Ammon's horn (tissue), 1 donor: ENCODE measurements at places on chromosomes 4 and X.

DNA sequence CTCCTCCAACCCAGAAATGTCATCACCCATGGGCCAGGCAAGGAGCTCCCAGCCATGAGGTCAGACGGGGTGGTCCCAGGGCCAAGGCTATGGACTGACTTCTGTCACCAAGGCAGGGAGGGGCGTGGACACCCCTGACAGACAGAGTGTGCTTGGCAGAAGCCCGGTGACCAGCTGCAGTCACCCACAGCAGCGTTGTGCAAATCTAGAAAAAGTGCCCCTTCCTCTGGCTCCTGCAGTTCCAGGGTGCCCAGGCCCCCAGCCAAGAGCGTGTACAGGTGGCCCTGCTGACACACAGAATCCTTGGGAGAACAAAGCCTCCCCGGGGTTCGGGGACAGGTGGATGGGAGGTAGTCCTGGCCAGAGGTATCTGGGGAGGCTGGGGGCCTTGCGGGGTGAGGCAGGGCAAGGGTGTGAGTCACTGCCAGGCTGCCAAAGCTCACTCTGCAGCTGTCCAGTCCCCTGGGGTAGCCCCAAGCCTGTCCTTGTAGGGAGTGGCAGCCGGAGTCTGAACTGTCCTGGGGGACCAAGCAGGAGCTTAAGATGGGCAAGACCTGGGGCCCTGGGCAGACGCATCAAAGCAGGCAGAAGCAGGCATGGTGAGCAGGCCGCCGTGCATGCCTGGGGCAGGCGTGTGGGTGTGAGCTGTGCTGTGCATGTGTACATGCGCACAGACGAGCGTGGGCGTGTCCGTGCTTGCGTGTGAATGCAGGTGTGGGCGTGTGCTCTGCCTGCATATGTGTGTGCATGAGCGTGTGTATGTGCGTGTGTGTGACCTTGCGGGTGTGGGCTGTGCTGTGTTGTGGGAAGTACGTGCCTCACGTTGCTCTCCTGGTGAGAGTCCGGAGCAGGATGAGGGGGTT is 3.3 kb downstream of the MYL5 start:
- DNase-seq = peak; percentile 65

- no peak for DNase-seq
Measured at GRCh38 chrX:75297508-75297907, 23.6 kb downstream of the UPRT start.

DNA sequence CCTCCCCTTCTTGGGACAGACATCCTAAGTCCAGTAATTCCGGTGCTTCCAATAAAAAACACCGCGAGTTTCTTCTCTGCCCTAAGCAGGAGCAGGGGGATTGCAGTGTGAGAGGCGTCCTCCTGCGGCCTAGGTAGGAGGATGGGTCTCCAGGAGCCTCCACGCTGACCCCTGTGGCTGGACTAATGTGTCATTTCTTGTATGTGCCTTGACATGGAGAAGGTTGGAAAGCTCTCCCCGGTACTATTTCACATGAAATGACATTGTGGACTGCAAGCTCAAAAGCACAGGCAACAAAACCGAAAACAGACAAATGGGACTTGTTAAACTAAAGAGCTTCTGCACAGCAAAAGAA is 66.6 kb upstream of the ENPP6 start:
- no peak for DNase-seq

DNA sequence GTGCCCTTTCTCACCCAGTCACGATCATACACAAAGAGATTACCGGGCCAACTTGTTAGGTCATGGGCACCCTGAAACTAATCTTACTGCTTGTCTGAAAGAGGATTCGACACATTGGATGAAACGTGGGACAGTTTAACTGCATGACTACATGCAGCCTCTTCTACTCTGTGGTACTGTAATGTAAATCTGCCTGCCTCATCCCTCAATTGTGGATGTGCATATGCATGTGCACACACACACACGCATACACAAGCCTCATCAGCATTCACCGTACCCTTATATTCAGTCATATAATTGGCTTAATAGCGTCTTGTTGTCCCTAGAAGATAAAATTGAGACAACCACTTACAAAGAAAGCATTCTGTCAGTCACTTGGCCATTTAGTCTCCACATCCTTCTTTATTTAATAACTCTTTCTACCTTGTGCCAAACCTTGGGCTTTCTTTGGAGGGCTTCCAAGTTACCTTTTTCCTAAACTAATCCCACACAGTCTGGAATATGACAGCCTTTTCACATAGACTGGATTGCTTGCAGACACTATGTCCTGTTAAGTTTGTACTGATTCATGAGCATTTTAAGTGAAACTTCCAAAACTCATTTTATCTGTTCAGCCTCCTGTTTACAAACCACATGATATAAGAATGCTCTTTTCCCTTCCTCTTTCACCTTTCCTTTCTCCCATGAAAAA is 132.9 kb downstream of the AFF2 start:
- DNase-seq = no peak

DNA sequence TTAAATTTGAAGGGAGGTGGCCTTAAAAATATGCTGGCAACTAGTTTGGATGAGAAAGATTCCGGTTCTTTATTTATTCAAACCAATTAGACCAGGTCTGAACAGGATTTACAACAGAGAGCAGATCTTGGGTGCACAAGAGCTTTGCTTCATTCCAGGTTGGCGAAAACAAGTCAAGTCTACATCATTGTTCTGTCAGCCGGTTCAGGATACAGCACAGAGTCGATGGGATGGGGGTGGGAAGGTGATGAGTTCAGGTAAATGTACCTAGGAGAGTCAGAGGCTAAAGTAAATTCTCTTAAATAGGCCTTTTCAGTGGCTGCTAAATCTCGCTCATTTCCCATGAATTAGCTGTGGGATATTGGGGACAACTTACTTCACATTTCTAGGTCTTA is 882 bp upstream of the STIM2 start:
- no peak for DNase-seq

- DNase-seq = no peak
Measured at GRCh38 chr4:159382856-159383561, 280.1 kb downstream of the RAPGEF2 start.

DNA sequence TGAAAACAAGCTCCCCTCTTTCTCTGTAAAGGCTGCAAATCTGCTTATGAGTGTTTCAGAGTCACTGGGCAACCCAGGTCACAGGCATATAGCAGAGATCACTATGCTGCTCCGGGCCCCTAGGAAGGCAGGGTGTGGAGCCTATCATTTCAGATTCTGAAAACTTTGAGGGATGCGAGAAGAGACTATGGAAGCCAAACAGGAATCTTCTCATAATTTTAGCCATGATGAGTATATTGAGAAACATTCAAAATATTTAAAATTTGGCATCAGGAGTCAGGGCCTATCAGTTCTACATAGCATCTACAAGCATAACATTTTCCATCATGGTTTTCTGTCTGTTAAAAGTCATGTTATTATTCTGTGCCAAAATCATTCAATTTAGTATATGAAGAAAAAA is 61.7 kb upstream of the ATXN3L start:
- no peak for DNase-seq

- DNase-seq = no peak
Measured at GRCh38 chr4:8350352-8350751, 80.8 kb downstream of the HTRA3 start.

- peak; percentile 7 for DNase-seq
Measured at GRCh38 chr4:47705326-47705981, 132.4 kb downstream of the CORIN start.

GRCh38 chrX:47143894-47144625 is 442 bp downstream of the NDUFB11 start:
- DNase-seq = peak; percentile 37

- peak; percentile 44 for DNase-seq
Measured at GRCh38 chr4:1523907-1524636, 117.8 kb upstream of the NKX1-1 start.

DNA sequence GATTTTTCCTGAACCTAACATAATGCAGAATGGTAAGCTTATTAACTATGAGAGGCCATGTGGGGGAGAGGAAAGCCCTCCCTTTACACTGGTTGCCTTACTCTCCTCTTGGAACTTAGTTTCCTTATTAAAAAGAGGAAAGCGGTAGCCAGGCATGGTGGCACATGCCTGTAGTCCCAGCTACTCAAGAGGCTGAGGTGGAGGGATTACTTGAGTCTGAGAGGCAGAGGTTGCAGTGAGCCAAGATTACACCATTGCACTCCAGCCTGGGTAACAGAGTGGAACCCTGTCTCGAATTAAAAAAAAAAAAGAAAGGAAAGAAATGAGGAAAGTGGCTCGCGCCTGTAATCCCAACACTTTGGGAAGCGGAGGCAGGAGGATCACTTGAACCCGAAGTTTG is 2.0 kb downstream of the FAM47E start:
- DNase-seq = no peak

GRCh38 chrX:9573282-9574106 is 108.6 kb downstream of the TBL1X start:
- no peak for DNase-seq

- no peak for DNase-seq
Measured at GRCh38 chr4:147730333-147730732, 1.6 kb upstream of the ARHGAP10 start.

- no peak for DNase-seq
Measured at GRCh38 chr4:1091561-1091995, 21.8 kb downstream of the RNF212 start.

- DNase-seq = no peak
Measured at GRCh38 chrX:39491548-39492297, 606.0 kb downstream of the BCOR start.

- DNase-seq = no peak
Measured at GRCh38 chr4:158020734-158021346, 152.0 kb downstream of the GASK1B start.

- DNase-seq = no peak
Measured at GRCh38 chr4:85210353-85210752, 243.9 kb upstream of the WDFY3 start.

- DNase-seq = no peak
Measured at GRCh38 chr4:25487155-25487554, 110.1 kb downstream of the ANAPC4 start.

- DNase-seq = no peak
Measured at GRCh38 chrX:149185087-149185486, 320.0 kb downstream of the IDS start.

DNA sequence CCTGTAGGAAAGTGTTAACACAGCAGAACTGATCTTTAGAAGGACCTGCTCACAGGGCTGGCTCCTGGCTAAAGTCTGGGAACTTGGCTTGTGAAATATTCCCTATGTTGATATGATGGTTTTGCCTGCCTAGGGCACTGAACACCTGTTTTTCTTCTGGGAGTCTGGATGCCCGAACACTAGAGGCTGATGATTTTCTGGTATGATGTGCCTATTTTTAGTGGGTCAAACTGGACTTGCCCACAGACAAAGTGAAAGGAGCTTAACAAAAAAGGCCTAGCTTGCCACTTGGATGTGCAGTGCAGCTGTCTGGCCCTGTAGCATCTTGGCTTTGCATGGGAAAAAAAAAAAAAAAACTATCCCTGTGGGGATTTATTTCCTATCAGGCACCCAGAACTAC is 39.1 kb downstream of the ZNF674 start:
- DNase-seq = no peak

- no peak for DNase-seq
Measured at GRCh38 chr4:566035-566434, 10.1 kb downstream of the TMEM271 start.

DNA sequence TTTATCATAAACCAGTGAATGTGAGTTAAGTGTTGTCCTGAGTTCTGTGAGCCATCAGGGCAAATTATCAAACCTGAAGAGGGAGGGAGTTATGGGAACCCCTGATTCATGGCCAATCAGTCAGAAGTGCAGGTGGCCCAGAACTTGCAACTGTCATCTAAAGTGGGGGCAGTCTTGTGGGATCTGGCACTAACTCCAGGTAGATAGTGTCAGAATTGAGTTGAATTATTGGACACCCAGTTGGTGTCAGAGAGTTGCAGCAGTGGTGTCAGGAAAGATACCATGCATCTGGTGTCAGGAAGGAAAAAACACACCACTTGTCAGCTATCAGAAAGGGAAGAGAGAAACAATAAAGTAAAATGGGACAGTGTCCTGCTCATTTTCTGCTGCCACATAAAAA is 8.4 kb downstream of the CORIN start:
- DNase-seq = no peak

GRCh38 chr4:77493120-77493752 is 112.4 kb upstream of the CXCL13 start:
- DNase-seq = no peak

DNA sequence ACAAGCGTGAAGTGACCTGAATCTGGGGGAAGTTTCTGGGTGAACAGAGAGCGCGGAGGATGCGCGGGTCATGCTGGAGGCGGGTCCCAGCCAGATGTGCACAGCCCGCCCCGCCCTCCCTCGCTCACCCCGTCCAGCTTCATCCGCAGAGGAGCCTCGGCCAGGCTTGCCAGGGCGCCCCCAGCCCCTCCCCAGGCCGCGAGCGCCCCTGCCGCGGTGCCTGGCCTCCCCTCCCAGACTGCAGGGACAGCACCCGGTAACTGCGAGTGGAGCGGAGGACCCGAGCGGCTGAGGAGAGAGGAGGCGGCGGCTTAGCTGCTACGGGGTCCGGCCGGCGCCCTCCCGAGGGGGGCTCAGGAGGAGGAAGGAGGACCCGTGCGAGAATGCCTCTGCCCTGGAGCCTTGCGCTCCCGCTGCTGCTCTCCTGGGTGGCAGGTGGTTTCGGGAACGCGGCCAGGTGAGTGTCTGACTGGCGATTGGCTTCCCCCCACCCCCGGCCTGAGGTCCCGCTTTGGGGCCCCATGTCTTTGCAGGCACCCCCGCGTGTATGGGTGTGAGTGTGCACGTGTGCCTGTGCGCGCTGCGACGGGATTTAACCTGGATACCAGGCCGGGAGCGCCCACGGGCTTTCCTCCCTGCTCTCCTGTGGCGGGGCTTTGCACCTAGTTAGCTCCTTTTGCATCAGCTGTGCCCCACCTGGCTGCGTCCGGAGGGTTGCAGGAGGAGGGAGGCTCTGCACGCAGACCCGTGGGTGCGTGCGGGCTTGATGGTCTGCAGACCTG is at the start of gene EGFL6:
EGFL6 (plus strand) TSS at position 123 of the 782 bp plus-strand sequence; CDS start at position 384, 261 bp downstream.
- no peak for DNase-seq
